ENCODE measurements at places on chromosomes 12 and 14.

GRCh38 chr14:68394764-68395143, 398.1 kb downstream of the ZFP36L1 start:
- DNase-seq, result no peak

DNA sequence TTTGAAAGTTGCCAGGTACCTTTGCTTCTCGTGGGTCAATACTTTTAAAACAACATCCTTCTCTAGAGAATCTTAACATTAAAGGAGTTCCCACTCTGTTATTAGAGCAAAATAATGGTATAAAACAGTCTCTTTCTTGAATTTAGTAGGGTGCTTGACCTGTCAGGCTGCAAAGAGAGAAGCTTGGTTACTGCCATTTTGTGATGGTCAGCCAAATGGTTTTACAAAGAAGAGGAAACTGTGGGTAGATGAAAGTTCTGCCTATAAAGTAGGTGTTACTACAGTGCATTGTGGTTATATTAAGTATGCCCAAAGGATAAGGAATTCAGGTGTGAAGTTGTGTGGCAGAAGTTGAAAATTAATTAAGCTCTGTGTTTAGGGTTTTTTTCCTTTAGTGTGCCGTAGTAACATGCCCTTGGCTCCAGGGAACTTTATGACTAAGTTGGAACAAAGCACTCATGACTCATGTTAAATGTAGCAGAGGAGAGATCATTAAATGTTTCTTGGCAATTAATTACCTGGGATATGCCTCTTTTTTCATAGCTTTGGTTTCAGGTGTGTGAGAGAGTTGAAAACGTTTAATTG, 354.0 kb upstream of the KITLG start:
- DNase-seq, result no peak

DNA sequence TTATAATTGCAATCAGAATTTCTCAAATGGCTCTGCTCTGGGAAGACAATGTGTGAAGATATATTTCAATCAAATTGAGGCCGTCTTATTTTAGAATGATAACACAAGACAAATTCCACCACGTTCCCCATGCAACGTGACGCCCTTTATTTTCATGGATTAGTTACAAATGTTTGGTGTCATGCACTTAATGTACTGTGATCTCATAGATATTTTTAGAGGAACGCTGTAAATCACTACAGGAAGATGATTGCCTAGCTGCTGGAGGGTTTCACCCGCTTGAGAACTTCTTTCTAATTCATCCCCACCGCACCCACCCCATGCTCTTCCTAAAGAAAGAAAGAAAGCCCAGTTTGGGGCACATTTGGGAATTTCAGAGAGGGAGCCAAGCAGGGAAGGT, 117.2 kb downstream of the PLXNC1 start:
- DNase-seq, result no peak

GRCh38 chr12:42968426-42968825, 378.9 kb upstream of the PRICKLE1 start:
- DNase-seq, result no peak

DNA sequence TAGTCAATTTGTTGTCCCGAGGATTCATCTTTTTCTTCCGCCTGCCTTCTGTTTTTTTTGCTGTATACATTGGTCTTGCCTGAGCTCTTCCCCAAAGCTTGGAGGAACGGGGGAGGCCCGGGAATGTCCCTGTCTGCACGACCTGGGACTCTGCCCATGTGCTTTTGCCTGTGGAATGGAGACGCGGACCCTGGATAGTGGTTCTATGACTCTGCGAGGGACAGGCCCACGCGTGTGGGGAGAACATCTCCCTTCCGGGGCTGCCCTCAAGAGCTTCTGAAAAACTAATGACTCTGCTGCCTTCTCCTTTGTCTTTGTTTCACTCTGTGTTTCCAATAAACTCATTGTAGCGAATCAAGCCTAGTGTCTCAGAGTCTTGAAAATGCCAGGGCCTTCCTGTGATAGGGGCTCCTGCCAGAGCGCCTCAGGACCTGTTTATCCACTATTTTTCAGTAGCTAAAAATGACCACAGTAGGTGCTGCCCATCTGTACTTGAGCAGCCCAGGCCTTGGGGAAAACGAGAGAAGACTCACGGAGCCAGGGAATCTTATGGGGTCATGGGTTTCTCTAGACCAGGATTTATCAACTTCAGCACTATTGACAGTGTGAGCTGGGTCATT, 12.3 kb downstream of the KRT83 start:
- no peak for DNase-seq

GRCh38 chr14:20998674-20999366, at the start of gene SLC39A2:
SLC39A2 (plus strand) TSS chr14:20999293; CDS start chr14:20999447, 154 bp downstream.
- DNase-seq, result peak; percentile 20

GRCh38 chr14:74683406-74683805, 29.5 kb downstream of the AREL1 start:
- no peak for DNase-seq

GRCh38 chr12:91951571-91951970, 194.1 kb downstream of the BTG1 start:
- DNase-seq, result no peak

All from SJCRH30 (cell line).